ENCODE measurements at places on chromosomes 4 and X.

DNA sequence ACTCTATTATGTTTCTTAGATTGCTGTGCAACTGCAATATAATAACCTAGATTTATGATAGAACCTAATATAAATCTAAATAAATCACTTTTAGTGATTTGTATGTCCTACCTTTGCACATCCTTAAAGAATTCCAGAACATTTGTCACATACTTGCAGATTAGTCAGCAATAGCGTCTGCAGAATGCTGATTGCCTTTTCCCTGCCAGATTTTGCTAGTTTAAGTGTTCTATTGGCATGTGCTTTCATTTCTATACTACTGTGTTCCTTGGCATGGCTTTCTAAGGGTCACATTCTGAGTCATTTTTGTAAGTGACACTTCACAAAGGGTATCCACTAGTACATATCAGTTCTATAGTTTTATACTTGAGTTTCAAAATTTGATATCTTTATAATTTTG is 303.1 kb upstream of the GIMD1 start:
- no peak for DNase-seq

DNA sequence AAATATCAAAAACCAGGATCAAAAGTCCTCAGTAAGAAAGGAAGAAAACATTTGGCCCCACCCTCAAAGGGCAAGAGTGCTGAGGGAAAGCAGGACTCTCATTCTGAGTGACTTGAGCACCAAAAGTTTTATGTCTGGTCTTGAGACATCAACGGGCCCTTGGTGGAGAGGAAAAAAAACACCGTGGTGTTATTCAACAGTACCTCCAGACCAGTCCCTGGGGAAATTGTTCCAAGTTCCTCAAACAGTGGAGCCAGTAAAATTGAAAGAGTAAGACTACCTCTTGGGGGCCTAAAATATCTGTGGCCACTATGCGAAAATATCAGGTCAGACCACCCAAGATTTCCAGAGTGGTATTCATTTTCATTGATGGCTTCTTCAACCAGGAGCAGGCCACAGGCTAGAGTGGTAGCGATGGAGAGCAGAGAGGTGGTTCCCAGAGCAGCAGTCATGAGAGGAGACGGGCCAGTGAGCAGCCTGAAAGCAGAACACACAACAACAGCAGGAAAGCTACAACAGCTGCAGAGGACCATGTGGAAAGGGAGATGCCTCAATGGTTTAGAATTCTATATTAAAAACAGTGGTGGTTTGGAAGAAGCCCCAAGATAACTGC is 63.7 kb upstream of the RPL34 start:
- no peak for DNase-seq

GRCh38 chr4:138816875-138817274 is 198.7 kb upstream of the NOCT start:
- no peak for DNase-seq

- no peak for DNase-seq
Observed at GRCh38 chr4:139208404-139208945, 31.5 kb upstream of the ELF2 start.

GRCh38 chr4:28357990-28358389 is 1497.3 kb downstream of the STIM2 start:
- DNase-seq, result no peak

DNA sequence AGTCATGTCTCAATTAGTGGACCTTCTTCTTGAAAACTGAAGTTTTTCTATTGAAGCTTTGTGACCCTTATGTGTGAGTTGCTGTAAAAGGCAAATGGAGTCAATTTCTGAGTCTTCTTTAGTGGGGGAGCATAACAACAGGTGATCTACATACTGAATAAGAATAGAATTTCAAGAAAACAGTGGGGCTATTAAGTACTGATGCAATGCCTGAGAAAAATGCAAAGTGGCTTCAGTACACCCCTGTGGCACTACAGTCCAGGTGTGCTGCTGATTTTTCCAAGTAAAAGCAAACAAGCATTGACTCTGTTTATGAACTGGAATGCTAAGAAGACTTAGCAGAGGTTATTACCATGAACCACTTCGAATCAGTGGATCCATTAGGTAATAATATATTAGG is 328.0 kb upstream of the PABPC4L start:
- DNase-seq, result no peak

DNA sequence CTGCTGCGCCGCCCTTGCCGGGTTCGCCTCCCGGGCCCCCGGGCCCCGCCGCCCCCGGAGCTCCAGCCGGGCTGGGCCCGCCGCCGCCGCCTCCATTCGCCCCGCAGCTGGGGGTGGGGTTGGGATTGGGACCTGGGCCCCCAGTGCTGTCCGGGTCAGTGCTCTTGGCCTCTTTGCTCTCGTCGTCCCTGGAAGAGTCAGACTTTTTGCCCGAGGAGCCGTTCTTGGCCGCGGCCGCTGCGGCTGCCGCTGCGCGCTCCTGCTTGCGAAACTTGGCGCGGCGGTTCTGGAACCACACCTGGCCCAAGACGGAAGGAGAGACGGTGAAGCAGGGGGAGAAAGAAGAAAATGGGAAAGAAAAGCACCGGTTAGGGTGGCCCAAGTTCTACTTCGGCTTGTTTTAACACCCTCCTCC is 2.5 kb downstream of the PHOX2B start:
- DNase-seq, result no peak

DNA sequence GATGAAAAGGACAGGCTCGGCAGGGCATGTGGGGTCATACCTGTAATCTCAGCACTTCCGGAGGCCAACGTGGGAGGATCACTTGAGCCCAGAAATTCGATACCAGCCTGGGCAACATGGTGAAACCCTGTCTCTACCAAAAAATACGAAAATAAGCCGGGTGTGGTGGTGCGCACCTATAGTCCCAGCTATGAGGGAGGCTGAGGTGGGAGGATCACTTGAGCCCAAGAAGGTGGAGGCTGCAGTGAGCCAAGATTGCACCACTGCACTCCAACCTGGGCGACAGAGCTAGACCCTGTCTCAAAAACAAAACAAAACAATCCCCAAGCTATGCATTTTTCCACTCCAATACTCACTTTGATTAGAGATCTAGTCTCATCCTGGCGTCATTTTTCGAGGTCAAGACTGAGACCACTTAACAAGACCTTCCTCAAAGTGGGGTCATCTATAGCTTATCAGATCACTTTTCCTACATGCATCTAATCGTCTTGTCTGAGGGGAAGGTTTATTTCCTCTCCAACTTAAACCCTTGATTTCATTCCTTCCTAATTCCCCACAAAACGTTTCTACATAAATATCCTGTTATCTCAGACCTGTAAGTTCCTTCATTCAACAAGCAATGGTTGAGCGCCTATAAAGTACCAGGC is 1.3 kb downstream of the NKAP start:
- no peak for DNase-seq

GRCh38 chrX:1587161-1587560 is 4.2 kb upstream of the AKAP17A start:
- DNase-seq, result no peak

- no peak for DNase-seq
Observed at GRCh38 chr4:5979981-5980380, 38.2 kb downstream of the C4orf50 start.

DNA sequence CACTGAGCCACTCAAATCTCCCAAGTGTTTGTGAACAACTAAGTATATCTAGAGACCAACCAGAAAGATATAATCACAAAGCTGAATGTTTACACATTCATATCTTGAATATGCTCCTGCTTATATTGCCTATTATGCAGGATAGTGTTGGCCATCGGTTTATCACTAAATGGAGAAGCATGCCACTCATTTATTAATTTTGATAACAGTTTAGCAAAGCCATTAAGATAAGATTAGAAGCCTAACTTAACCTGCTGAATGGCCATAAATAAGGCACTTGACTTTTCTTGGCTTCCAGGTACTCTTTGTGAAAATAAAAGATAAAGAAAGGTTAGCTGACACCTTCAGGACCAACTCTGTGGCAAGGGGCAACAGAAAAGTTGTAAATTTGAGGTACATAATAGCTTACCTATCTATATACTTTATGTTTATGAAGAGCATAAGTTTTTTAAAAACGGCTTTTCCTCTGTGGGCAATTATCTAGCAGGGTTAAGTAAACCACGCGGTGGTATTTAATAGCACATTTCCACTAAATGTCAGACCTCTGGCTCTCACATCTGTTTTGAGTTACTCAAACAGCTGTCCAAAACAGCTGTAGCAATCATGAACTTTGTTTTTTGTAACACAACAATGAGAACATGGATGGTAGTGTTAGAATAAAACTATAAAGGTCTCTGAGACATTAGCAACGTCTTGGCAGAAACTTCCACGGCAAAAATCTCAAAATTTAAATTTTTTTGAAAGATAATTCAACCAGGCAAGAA is 58.8 kb upstream of the FTHL17 start:
- no peak for DNase-seq

GRCh38 chr4:6986072-6986780 is 56.9 kb upstream of the TADA2B start:
- DNase-seq, result no peak

- DNase-seq, result no peak
Observed at GRCh38 chrX:40722930-40723329, 12.4 kb downstream of the MED14 start.

- no peak for DNase-seq
Observed at GRCh38 chr4:20044502-20044911, 207.2 kb upstream of the SLIT2 start.

DNA sequence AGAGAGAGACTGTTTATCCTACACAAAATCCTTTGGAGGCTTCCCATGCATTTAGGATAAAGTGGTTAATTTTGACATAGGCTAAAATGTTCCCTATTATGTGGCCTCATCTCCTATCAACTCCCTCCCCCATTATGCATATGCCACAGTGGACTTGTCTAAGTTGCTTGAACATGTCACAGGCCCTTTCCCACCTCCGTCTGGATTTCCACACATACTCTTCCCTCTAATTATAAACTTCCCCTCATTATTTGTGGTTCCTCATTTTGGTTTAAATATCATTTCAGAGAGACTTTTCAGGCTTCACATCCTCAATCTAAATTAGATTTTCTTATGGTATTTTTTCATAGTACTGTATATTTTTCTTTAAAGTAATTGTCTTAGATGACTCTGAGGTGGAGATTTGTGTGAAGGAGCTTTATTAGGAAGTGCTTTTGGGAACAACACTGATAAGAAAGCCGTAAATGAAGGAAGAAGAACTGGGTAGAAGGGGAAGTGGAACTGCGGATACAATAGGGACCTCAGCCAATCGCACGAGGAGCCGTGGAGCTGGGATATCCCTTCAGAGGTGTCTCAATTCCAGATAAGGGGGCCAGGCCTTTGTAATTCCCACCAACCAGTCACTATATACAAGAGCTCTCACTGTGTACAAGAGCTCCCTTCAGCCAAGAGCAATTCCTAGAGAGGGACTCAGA is 7.9 kb downstream of the C4orf17 start:
- no peak for DNase-seq

DNA sequence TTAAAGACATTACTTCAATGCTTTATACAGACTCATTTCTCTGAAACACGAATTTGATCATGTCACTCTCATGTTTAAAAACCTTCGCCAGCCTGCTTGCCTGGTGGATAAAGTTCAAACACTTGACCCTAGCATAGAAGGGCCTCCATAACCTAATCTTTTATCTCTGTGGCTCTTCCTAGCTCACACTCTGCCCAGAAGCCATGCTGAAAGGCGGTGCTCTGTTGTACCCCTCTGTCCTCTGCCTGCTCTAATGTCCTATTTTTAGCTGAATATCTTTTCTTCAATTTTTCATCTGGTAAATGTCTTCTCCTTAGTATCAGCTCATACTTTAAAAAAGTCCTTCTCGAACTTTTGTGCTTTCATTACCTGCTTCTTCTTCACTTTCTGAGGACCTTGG is 302.6 kb upstream of the BOD1L1 start:
- no peak for DNase-seq

DNA sequence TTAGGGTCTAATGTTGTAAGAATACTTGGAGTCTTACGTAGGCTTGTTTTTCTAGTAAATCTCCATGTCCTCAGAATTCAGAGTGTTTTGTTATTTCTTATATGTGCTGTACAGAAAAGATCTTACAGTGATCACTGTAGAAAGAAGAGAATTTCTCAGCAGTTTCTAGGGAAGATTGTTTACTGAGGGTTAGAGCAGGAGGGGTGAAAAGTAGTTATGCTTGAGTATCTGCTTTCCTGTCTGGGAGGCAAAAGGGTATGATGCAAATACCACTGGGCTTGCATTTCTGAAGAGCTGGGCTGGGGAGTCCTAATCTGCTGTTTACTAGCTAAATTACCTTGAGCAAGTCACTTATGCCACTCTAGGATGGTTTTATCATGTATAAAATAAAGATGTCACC is 78.2 kb downstream of the BEND4 start:
- no peak for DNase-seq

GRCh38 chr4:133157460-133158160 is 8.5 kb downstream of the PCDH10 start:
- DNase-seq, result no peak

GRCh38 chr4:152640058-152640921 is 39.5 kb downstream of the TMEM154 start:
- no peak for DNase-seq

DNA sequence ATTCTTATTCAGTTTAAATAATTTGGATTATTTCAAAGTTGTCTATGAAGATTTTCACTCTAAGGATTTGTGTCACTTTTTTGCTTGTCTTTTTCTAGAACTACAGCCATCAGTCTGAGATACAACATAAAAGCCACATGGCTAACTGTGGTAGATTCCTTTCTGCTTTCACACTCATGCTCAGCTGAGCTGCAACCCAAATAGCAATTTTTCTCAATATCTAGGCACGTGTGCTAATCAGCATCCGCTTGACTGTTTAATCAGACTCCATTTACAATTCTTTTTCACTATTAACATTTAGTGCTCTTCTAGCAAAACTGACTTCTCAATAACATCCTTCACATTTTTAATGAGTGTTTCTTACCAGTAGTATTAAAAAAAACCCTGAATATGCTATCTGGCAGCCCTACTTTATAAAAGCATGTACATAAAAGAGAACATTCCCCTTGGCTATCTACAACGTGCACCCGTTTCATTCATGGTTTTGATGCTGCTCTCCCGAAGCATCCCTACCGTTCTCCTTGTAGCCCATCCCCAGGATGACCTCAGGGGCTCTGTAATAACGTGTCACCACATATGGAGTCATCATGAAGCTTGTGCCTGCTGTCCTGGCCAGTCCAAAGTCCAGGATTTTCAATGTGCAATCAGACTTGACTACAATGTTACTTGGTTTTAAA is 259.2 kb downstream of the MAPK10 start:
- DNase-seq, result no peak

GRCh38 chrX:48101443-48101842 is 29.0 kb upstream of the SPACA5B start:
- DNase-seq, result no peak

DNA sequence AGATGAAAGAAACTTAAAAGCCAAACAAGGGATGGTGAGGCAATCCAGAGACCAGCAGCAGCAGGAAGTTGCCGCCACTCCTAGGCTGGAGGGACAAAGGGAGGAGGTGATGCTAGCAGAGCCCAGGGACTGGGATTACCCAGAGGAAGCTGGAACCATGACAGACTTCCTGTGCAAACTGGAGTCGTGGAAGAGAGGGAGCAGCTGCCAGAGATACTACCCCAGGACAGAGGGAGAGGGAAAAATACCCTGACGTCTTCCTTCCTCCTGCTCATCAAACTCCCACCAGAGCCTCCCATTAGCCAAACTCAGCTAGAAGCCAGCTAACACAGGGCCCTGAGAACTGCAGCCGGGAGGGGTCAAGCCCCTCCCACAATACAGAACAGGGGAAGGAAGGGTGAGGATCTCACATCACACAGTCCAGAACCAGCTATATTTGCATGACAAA is 101.2 kb upstream of the KLF3 start:
- DNase-seq, result no peak

GRCh38 chr4:16070203-16070602 is 13.6 kb downstream of the PROM1 start:
- no peak for DNase-seq

GRCh38 chrX:63686878-63687714 is 97.9 kb downstream of the ARHGEF9 start:
- peak; percentile 16 for DNase-seq

GRCh38 chr4:95181996-95182306 is 366.8 kb downstream of the UNC5C start:
- no peak for DNase-seq
